ENCODE measurements at places on chromosomes 1 and 21.
A peak's percentile ranks its signal among the peaks of the same experiment; 100 is the strongest.

DNA sequence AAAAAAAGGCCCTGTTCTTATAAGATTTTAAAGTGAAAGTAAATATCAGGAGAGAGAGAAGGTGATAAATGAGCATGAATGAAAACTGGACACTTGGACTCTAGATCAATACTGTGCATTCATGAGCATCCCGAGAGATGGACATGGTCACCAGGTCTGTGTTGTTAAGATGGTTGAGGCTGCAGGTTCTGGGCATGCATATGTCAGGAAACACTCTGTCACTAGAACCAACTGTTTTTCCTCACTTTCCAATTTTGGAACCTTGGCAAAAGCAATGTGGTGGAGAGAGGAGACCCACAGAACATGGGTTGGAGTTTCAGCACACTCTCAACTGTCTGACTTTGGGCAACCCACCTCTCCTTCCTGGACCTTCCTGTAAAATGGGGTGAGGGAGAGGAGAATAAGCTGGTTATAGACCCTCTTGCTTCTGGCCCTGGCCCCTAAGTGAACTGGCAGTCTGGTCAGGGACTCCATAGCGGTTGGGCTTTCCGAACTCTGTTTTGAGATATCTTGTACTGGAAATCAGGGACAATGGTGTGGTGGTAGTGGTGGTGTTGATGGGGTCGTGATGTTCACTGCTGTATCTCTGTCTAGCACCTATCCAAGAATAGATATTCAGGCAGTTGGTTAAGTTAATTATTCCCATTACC is 4.2 kb downstream of the MAN1C1 start:
- no peaks in the 10 kb centered on the region for H3K36me3 ChIP-seq
- peaks cover 16% of the 10 kb centered on the region for H3K4me1 ChIP-seq
- H3K27ac ChIP-seq = no peak overlapping the region
- H3K4me3 ChIP-seq = no peak overlapping the region
- DNase-seq = no peak
- no peaks in the 10 kb centered on the region for H3K27me3 ChIP-seq

- no peaks in the 10 kb centered on the region for H3K27me3 ChIP-seq
- H3K4me3 ChIP-seq = no peak overlapping the region
- H3K4me1 ChIP-seq = no peaks in the 10 kb centered on the region
- no peak for DNase-seq
- H3K36me3 ChIP-seq = peaks cover 9% of the 10 kb centered on the region
Measured at GRCh38 chr1:235460770-235461169, 43.5 kb downstream of the B3GALNT2 start.

DNA sequence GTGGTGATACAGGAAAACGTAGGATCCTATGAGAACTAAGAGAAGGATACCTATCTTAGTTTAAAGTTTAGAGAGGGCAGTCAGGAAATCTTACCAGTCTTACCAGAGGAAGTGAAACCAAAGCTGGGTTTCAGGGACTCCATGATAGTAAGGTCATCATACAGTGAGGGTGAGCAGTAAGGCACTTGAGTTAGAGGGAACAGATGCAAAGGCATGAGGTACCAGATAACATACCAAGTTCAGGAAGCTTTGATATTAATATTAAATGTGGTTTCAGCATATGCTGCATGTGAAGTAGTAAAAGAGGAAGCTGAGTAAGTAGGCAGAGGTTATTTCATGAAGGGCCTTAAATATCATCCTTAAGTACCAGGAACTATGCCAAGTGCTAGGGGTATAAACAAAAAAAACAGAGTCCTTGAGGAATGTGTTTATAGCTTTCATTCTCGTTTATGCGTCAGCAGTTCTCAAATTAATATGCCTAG is 16.9 kb downstream of the ATG4C start:
- no peaks in the 10 kb centered on the region for H3K4me1 ChIP-seq
- no peak overlapping the region for H3K27ac ChIP-seq
- H3K27me3 ChIP-seq = no peaks in the 10 kb centered on the region
- no peak overlapping the region for H3K4me3 ChIP-seq
- peaks cover 5% of the 10 kb centered on the region for H3K36me3 ChIP-seq

DNA sequence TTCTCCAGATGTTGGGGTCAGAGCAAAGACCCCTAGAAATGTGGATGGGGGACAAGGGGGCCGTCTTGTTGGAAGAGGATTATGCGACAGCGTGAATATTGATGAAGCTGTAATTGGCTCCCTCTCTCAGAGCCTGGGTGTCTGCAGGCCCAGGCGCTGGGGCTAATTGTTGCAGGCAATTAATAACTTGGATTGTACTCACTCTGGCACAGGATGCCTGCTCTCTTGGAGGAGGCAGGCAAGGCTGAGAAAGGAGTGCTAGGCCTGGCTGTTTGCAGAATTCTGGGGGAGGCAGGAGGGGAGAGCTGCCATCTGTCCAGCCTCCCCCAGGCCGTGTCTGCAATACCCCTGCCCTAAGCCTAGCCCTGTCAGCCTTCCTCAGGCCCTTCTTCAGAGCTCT is 4.1 kb upstream of the DISP3 start:
- peaks cover 16% of the 10 kb centered on the region for H3K27me3 ChIP-seq
- no peaks in the 10 kb centered on the region for H3K36me3 ChIP-seq
- DNase-seq = no peak

DNA sequence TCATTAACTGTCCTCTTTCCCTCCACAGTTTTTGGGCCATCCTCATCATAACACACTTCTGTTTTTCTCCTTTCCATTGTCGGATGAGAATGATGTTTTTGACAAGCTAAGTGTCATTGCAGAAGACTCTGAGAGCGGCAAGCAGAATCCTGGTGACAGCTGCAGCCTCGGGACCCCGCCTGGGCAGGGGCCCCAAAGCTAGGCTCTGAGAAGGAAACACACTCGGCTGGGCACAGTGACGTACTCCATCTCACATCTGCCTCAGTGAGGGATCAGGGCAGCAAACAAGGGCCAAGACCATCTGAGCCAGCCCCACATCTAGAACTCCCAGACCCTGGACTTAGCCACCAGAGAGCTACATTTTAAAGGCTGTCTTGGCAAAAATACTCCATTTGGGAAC is 28.6 kb upstream of the IFNAR1 start:
- no peaks in the 10 kb centered on the region for H3K27me3 ChIP-seq
- peaks cover 46% of the 10 kb centered on the region for H3K36me3 ChIP-seq
- peak; percentile 56 for DNase-seq
- no peak overlapping the region for H3K4me3 ChIP-seq

DNA sequence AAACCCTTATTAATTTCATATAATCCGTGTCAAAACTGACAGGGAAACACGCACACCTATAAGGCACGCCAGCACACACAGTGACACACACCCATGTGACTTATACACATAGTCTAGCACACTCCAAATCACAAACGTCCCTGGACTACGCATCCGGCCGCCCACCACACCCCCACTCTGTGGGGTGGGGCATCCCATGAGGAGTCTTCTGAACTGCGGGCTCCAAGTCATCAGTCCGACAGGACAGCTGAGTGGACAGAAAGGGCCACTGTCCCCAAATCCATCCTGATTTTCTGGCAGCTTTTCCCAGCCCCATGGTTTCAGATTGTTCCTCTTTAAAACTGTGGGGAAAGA is 829 bp downstream of the PEA15 start:
- H3K4me1 ChIP-seq = peaks cover 47% of the 10 kb centered on the region
- H3K4me3 ChIP-seq = peak overlapping the region; percentile 94
- H3K27ac ChIP-seq = peak overlapping the region; percentile 98
- H3K27me3 ChIP-seq = no peaks in the 10 kb centered on the region

GRCh38 chr1:189141056-189141455 is 1336.6 kb downstream of the BRINP3 start:
- no peaks in the 10 kb centered on the region for H3K36me3 ChIP-seq
- H3K4me1 ChIP-seq = no peaks in the 10 kb centered on the region
- no peaks in the 10 kb centered on the region for H3K27me3 ChIP-seq

- no peak within 1 kb of the TSS for H3K27ac ChIP-seq
- no peaks in the 10 kb centered on the region for H3K36me3 ChIP-seq
- peak; percentile 47 for DNase-seq
- no peaks in the 10 kb centered on the region for H3K4me1 ChIP-seq
- H3K27me3 ChIP-seq = no peaks in the 10 kb centered on the region
Measured at GRCh38 chr21:34511787-34512455, at the start of gene KCNE1. Gene KCNE1, minus strand, starts transcription at chr21:34512210. Its CDS starts 62,576 bp downstream, at chr21:34449634.

GRCh38 chr1:2381741-2382620 is 9.4 kb downstream of the MORN1 start:
- H3K4me3 ChIP-seq = no peak overlapping the region
- H3K27me3 ChIP-seq = no peaks in the 10 kb centered on the region
- H3K4me1 ChIP-seq = peaks cover 10% of the 10 kb centered on the region

GRCh38 chr1:109791495-109792043 is 27.8 kb upstream of the EPS8L3 start:
- H3K4me1 ChIP-seq = peaks cover 10% of the 10 kb centered on the region
- peak; percentile 6 for DNase-seq
- H3K27me3 ChIP-seq = no peaks in the 10 kb centered on the region
- peak overlapping the region; percentile 37 for H3K4me3 ChIP-seq

All from ascending aorta (tissue), 2 donors.